Activated naive CD4-positive, alpha-beta T cell treated with anti-CD3 and anti-CD28 coated beads, Interleukin-2, amount 50 U/mL, for 72 hours (primary cell): ENCODE measurements at places on chromosomes 11 and 22.

GRCh38 chr11:2582946-2583604 is 116.7 kb downstream of the KCNQ1OT1 start:
- no peak for DNase-seq

GRCh38 chr11:22479971-22480720 is 142.0 kb downstream of the SLC17A6 start:
- DNase-seq, result no peak

DNA sequence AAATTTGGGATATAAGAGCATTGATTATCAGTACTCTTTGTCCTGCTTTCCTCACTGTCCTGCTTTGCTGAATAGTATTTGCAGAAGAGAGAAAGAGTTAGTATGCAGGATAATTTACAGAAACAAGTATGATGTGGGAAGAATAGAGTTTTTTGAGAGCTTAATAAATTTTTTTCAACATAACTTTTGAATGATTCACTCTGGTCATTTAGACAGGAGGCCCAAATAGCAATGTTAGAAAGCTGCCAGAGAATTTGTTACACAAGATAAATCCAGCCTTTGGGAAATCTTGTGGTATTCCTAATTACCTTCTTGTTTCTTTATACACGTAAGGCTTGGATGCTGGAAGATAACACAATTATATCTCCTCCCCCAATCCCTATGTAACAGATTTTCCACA is 484.6 kb downstream of the CNTN5 start:
- no peak for DNase-seq

- no peak for DNase-seq
Measured at GRCh38 chr22:17597217-17597616, 31.3 kb downstream of the ATP6V1E1 start.

GRCh38 chr11:67668192-67668551 is 6.3 kb downstream of the ALDH3B2 start:
- DNase-seq, result no peak

- no peak for DNase-seq
Measured at GRCh38 chr22:22576244-22576988, 17.4 kb upstream of the PRAME start.

DNA sequence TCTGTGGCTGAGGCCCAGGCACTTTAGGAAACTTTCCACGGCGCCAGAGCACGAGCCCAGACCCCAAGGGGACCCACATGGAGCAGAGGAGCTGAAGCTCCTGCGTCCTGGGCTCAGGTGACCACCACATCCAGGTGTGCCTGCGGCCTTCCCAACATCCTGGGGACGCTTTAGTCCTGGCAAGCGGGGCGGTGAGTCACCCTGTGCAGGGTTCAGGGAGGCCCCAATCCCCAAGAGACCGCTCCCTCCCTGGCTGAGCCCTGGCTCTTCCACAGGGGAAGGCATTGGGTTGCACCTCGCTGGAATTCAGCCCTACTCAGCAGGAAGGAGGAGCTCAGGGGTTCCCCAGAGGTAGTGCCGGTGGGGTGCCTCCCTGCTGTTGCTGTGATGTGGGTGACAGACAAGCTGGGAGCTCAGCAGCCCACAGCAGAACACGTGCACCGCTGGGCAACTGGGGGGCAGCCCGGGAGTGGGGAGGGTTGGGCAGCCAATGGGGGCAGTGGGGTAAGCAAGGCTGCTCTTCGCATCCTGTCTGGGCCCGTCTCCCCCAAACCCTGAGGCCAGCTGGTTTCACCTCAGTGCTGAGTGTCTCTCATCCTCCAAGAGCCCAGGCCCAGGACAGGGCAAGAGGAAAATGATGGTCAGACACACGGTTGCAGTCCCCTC is 802.8 kb downstream of the BRD1 start:
- no peak for DNase-seq
